ENCODE measurements at places on chromosomes 13 and 19.

DNA sequence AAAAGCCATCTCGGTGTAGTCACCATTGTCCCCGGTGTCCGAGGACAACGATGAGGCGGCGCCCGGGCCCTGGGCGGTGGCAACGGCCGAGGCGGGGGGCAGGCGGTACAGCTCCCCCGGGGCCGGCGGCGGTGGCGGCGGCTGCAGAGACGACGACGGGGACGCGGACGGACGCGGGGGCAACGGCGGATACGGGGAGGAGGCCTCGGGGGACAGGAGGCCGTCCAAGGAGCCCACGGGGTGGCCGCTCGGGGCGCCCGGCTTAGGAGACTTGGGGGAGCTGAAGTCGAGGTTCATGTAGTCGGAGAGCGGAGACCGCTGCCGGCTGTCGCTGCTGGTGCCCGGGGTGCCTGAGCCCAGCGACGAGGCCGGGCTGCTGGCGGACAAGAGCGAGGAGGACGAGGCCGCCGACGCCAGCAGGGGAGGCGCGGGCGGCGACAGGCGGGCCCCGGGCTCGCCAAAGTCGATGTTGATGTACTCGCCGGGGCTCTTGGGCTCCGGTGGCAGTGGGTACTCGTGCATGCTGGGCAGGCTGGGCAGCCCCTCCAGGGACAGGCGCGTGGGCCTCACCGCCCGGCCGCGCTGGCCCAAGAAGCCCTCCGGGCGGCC is 3.5 kb downstream of the IRS2 start:
- DNase-seq = no peak

- no peak for DNase-seq
These were observed 72.1 kb downstream of the KATNAL1 start for GRCh38 chr13:30235216-30235615.

DNA sequence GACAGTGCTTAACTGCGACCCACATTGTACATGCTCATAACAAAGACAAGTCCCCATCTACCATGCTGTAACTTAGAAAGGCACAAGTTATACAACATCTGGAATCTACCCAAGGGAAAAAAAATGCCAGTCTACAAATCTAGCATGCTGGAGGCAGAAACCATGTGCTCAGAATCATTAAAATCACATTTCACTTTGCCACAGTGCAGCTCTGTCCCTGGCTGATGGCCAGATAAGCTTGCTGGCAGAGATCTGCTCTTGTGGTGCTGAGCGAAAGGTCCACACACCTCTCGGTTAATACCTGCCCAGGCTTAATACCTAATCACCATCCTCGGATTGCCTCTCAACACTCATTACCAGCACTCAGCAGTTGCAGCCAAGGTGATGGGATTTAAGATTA is 74.1 kb upstream of the UQCRFS1 start:
- no peak for DNase-seq

GRCh38 chr19:10780368-10780767 is 55.6 kb downstream of the TMED1 start:
- DNase-seq = no peak

DNA sequence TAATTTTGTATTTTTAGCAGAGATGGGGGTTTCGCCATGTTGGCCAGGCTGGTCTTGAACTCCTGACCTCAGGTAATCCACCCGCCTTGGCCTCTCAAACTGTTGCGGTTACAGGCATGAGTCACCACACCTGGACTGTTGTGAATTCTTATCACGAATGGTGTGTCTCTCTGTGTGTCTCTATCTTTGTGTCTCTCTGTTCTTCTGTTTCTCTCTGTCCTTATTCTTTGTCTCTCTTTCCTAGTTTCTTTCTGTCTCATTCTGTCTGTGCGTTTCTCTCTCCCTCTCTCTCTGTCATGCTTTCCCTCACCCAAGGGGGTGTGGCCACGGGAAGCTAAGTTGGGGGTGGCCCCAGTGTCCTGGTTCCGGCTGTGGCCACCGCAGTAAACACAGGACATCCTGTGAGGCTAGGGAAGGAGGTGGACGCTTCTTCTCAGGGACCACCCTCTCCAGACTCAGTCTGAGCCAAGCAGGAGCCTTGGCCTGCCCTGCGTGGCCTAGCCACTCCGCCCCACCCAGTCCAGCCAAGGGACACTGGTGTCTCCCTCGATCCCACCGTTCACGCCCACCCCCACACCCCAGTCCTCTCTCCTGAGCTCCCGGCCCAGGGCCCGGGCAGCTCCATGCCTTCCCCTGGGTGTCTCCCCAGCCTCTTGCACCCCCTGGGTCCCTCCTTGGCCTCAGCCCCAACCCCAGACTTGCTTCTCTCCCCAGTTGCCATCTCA is 3.9 kb upstream of the PRX start:
- DNase-seq = no peak

DNA sequence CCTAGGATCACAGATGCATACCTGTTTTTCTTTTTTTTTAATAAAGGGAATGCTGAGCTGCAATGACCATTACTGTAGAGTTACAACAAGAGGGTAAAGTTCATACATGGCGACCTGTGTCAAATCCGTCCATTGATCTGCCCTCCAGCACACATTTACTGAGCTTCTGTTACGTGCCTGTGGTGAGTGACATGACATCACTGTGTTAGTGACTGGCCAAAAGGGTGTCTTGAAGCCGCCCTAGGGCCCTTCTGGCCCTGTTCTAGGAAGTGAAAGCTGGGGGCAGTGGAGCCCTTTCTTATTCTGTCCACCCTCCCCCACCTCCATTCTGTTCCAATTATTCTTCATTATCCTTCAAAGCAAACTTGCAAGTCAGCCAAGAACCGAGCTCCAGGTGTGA is 66.3 kb downstream of the ZIC5 start:
- no peak for DNase-seq

- DNase-seq = no peak
These were observed 989.7 kb downstream of the EFNB2 start for GRCh38 chr13:105545811-105546210.

- DNase-seq = no peak
These were observed 102.2 kb upstream of the MBNL2 start for GRCh38 chr13:97119943-97120342.

DNA sequence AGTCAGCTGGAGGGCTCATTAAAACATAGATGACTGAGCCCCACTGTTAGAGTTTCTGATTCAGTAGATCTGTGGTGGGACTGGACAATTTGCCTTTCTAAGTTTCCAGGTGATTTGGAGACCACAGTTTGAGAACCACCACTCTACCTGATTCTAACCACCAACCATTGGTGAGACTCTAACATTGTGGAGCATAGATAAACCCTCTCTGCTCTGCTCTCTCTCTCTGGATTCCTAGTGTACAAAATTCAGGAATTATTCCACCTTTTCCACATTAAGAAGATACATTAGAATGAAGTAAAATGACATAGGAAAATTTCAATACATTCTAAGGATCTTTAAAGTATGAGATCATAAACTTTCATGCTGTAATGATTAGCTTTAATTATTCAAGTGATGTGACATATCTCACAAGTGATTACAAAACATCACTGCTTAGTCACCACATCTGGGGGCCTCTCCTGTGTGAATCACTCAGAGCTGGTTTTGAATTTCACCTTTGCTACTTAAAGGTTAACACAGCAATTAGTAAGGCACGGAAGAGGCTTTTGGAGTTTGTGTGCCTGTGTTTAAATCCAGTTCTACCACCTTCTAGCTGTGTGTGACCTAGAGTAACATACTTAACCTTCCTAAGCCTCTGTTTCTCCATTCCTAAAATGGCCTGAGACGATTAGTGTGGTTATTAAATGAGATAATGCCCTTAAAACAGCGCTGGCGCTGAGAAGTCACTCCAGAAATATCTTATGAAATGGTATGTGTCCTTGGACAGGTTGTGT is 78.5 kb upstream of the NBEA start:
- peak; percentile 85 for DNase-seq

DNA sequence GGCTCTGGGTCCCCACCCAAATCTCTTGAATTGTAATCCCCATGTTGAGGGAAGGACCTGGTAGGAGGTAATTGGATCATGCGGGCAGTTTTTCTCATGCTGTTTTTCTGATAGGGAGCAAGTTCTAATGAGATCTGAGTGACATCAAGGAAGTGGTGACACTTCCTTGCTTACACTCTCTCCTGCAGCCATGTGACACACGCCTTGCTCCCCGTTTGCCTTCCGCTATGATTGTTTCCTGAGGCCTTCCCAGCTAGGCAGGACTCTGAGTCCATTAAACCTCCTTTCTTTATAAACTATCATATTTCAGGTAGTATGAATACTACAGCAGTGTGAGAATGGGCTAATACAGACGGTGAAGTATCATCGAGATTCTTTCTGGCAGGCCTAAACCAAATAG is 1040.4 kb upstream of the MIR17HG start:
- no peak for DNase-seq

DNA sequence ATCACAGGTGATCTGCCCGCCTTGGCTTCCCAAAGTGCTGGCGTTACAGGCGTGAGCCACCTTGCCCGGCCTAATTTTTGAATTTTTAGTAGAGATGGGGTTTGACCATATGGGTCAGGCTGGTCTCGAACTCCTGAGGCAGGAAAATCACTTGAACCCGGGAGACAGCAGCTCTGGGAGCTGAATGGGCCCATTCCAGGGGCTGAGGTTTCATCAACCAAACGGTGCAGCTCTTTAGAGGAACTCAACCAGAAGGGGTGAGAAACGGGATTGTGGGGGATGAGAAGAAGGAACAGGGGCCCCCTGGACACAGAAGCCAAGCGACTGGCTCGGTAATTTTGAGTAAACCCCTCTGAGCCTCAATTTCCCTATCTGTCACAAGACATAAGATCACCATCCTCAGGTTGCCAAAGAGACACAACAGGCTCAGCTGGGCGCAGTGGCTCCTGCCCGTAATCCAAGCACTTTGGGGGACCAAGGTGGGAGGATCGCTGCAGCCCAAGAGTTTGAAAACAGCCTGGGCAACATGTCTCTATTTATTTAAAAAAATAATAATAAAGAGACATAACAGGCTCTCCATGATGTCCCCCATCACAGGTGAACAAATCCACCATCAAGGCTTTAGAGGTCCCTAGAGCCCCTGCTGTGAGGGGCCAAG is 562 bp downstream of the IQCN start:
- DNase-seq = no peak

GRCh38 chr13:99959127-99959539 is 12.4 kb downstream of the ZIC5 start:
- no peak for DNase-seq

DNA sequence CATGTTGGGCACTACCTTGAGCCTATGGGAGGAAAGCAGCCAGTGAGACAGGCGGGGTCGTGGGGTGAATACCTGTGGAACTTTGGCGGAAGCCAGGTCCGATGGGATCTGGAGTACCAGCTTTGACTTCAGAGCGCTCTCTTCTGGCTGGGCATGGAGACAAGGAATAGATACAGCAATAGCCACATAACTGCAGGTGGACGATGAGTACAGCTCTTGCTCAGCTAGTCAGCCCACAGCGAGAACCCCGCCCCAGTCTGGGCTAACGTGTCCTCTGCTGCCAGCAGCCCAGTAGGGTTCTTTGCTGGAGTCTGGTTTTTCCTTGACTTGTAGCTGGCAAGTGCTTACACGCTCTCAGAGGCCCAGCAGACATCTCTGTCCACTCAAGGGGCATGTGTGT is 83.4 kb downstream of the SIPA1L3 start:
- no peak for DNase-seq

- no peak for DNase-seq
These were observed 128.8 kb downstream of the ATP11A start for GRCh38 chr13:112818698-112819045.

GRCh38 chr13:22316494-22317025 is 645.7 kb downstream of the FGF9 start:
- DNase-seq = no peak

GRCh38 chr13:113937073-113937472 is 36.8 kb downstream of the C13orf46 start:
- no peak for DNase-seq

DNA sequence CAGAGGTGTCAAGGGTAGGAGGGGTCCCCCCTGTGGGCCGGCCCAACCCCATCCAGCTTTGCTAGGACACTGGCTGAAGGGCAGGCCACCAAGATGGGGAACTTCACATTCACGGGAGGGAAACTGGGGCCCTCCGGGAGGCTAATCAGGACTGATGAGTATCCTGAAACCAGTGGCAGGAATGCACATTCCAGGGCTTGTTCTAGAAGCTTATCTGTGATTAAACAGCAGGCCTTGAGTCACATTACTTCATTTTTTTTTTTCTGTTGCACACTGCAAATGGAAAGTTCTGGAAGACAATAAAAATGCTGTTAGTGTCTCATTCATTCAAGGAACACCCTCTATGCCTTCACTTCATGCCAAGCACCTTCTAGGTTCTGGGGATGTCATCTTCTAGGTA is 15.5 kb upstream of the SIGLEC11 start:
- DNase-seq = no peak

GRCh38 chr19:43534816-43535761 is 2.1 kb downstream of the ZNF575 start:
- no peak for DNase-seq

GRCh38 chr13:35947315-35947714 is 183.9 kb downstream of the DCLK1 start:
- DNase-seq = no peak

DNA sequence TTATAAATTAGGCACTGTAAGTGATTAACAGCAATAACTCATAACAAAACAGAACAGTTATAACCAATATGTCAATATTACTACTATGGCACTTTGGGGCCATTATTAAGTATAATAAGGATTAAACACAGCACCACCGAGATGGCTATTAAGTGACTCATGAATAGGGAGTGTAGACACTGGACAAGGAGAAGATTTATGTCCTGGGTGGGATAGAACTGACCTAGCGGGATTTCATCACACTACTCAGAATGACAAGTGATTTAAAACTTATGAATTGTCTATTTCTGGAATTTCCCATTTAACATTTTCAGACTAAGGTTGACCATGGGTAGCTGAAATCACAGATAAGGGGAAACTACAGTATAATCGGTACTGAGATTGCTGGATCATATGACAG is 79.0 kb upstream of the SLC7A1 start:
- no peak for DNase-seq

DNA sequence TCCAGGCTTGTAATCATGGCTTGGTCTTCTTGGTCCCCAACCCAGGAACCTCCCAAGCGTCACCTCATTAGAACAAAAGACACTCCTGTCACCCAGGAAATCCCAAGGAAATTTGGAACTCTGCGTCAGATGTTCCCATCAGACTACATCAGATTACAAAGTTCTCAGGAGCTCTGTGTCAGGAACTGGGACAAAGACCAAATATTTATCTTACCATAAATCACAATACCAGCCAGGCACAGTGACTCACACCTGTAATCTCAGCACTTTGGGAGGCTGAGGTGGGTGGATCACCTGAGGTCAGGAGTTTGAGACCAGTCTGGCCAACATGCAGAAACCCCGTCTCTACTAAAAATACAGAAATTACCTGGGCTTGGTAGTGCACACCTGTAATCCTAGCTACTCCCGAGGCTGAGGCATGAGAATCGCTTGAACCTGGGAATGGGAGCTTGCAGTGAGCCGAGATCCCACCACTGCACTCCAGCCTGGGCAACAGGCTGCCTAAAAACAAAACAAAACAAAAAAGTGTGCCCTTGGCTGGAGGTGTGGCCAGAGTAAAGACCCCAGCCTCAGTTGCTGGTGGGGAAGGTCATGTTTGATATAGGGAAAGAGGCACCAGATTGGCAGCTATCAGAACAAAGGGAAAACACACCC is 16.7 kb upstream of the CCDC124 start:
- no peak for DNase-seq

GRCh38 chr19:1089891-1090290 is 5.3 kb downstream of the POLR2E start:
- no peak for DNase-seq

All from BJ (cell line).